ENCODE measurements at places on chromosomes 7 and 10.

GRCh38 chr7:158024351-158024715 is 563.3 kb downstream of the PTPRN2 start:
- DNase-seq = no peak

DNA sequence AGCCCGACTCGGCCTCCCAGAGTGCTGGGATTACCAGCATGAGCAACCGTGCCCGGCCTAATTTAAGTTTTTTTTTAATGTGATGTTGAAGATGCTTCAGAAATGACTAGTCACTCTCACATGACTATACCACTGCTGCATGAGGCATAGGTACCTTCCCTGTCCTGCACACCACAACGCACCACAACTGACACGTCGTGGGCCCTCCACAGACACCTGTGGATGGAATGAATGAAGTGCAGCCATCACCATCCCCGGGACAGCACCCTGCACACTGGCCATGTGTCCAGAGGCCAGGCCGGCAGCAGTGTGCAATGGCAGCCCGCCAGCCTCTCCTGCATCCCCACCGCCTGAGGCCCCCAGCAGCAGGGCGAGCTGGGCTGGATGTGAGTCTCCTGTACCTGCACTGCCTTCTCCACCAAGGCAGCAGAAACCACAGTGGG is 55.1 kb downstream of the VOPP1 start:
- no peak for DNase-seq

- no peak for DNase-seq
Measured at GRCh38 chr10:6701289-6701688, 121.2 kb upstream of the PRKCQ start.

GRCh38 chr10:31477584-31477983 is 158.6 kb downstream of the ZEB1 start:
- no peak for DNase-seq

- DNase-seq = no peak
Measured at GRCh38 chr10:106396192-106396591, 768.3 kb downstream of the SORCS1 start.

DNA sequence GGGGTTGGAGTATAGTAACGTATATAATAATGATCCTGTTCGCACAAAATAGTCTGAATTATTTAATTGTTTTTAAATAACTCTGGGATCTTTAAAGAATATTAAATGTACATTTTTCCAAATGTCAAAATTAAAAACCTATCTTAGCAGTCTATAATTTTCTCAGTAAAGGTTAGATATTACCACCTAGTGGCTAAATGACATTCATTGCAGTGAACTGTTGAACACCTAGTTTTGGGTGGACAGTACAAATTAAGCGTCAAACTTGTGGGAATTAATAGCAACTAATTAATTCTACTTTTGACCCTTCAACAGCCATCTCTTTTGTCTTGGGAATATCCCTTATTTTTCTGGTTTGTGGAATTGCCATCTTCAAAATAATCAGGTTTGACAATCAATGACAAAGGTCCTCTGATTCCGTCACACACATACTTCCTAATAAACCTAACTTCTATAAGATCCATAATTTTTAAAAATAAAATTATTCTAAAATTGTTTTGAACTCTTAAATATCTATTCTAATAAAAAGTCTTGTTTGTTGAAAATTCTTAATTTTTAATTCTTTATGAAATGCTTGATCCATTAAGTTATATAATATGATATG is 165.7 kb downstream of the SEMA3D start:
- DNase-seq = no peak

DNA sequence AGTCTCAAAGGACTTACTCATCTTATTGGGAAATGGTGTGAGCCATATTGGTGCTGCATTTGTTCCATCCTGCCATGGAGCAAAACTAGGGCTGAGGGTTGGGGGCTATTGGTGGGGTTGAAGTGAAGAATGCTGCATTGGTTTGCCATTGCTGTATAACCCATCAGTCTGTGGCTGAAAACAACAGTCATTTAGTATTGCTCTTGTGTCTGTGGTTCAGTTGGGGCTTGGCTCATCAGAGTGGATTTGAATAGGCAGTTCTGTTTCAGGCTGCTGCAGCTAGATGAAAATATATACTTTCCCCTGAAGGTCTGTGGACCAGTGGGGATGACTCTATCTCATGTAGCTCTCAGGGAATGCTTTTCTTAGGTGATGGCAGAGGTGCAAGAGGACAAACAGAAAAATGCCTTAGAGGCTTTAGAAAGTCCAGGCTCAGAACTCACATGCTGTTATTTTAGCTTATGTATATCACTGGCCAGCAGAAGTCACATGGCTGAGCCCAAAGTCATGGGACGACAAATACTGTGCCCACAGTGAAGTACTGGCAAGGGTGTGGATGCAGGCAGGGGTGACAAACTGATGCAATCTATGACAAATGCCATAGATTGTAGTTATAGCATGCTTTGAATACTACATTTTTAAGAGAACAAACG is 15.2 kb upstream of the EXOC6 start:
- DNase-seq = no peak

GRCh38 chr7:770741-771166 is 43.7 kb upstream of the PRKAR1B start:
- DNase-seq = no peak

DNA sequence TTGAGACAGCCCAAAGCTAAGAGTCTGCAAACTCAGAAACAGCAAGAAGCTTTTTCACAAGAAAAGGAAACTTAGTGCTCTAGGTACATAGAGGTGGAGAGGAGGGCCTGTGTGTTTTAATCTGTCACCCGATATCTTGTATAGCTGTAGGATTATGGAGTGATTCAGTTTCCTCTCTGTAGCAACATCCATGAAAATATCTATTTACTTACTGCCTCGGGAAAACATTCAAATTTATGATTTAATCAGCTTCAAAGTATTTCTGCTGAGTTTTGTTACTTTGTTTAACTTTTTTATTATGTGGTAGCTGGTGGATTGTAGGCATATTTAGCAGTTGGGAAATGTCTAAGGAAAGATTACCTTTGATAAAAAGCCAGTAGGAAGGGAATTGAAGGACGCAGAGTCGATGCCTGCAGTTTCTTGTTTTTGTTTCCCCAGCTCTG is 292.0 kb downstream of the CCDC3 start:
- DNase-seq = no peak

DNA sequence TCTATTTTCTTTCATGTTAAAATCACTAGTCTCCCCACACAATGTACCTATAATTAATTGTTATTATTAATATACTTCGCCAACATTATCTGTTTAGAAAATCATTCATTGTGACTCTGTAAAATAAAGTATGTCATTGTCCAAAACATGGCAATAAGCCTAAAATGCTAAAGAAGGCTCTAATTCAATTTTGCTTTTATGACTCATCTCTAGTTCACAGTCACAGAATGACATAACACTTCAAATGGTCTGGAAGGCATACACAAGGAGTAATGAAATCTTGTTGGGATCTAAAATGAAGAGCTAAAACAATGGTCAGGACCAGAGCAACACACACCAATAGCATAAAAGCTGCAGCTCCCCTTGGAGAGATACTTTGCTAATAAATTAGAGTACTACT is 505.8 kb downstream of the GPAM start:
- DNase-seq = no peak

DNA sequence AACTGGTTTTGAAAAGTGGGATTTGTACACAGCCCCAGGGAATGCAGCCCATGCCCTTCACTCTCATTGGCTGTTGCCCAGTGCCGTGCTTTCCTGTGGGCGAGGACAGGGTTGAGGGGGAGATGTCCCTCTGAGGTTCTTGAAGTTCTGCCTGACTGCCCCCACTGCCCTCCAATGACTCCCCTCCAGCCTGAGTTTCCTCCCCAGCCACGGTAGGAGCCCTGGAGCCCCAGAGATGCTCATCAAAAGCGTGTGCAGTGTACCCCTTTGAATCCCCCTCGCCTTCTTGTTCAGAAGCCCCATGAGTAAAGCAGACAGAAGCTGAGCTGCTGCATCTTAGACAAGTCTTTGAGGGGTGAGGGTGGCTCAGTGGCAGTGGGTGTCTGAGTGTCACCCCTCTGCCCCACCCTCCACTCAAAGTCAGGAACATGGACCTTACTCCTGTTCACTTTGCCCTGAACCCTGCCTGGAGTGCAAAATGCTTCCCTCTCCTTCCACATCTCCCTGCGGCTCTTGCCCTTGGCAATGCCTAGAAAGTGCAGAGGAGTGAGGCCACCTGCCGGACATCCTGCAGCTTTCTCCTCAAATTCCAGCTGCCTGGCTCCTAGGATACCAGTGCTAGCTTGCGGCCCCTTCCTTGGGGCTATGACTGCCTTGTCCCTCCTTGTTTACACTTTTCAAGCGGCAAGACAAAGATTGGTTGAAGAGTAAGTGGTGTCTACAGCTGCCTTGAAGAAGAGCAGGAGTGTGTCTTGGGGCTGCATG is 19.9 kb downstream of the FAM241B start:
- DNase-seq = no peak

GRCh38 chr10:10647331-10647730 is 370.3 kb upstream of the CELF2 start:
- DNase-seq = no peak

- DNase-seq = no peak
Measured at GRCh38 chr10:73850863-73851461, 23.4 kb downstream of the CAMK2G start.

DNA sequence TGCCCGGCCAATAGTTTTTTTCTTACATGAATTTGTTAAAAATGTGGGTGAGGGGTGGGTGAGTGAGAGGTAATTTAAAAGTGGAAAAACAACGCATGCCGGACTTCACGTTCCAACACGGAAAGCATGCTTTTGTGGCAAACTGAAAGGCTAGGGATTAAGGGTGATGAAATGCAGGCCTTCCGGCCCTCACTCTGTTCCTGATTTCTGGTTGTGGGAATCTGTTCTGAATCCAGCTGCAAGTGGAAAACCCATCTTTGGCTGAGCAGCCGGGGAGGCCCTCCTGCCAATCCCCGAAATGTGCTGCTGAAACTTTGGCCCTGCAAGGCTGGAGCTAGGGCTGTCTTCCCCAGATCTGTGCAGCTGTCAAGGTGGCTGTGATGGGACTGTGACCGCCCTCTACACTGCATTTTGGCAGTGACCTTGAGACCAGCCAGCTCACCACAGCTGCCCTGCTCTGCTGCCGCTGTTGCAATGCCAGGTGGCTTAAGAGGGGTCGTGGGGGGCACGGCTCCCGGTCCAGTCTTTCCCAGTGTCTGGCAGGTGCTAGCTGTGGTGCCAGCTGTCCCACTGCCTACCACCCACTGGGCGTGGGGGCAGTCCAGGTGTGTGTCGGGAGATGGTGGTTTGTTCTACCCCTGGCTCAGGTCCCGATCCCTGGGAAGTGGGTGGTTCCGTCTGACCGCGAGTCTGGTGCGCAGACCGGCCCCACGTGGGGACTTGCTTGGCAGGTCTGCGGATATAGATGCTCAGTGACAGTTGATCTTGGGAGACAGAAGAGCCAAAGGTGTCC is 39.0 kb downstream of the TET1 start:
- peak; percentile 64 for DNase-seq

DNA sequence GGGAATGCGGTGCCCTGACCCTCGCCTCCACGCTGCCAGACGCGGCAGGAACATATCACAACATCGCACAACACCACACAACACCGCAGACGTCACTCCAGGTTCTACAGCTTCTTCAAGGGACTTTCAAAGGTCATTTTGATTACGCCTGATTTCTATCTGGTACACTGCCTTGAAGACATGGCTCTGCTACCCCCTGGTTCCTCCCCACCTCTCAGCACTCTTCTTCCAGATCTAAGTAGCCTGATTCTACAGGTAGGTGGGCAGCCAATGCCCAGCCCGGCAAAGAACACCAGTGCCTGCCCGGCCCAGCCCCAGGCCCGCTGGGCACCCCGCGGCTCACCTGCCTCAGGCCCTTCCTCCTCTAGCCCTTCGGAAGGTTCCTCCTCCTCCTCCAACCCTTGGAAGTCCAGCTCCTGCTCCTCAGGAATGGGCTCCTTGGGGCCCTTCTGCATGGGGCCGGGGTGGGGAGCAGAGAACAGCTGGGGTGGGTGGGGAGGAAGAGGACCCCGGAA is 8.4 kb downstream of the GIGYF1 start:
- no peak for DNase-seq

DNA sequence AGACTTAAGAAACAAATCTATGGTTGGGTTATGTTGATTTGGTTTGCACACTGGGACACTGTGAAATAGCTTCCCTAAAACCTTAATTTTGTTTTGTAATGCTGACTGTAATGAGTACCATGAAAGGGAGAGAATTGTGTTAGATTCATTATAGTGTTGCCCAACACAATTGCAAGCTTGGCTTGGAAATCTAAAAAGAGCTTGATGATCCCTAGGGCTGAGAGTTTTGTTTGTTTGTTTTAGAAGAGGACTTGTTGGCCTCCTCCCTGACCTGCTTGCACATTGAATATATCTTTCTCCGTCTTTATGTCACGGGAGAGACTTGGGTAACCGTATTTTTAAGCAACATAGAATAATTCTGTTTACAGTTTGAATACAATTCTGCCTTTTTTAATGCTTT is 410.1 kb downstream of the ARL4A start:
- DNase-seq = no peak

GRCh38 chr7:157384301-157384700 is 47.5 kb downstream of the DNAJB6 start:
- DNase-seq = peak; percentile 16

DNA sequence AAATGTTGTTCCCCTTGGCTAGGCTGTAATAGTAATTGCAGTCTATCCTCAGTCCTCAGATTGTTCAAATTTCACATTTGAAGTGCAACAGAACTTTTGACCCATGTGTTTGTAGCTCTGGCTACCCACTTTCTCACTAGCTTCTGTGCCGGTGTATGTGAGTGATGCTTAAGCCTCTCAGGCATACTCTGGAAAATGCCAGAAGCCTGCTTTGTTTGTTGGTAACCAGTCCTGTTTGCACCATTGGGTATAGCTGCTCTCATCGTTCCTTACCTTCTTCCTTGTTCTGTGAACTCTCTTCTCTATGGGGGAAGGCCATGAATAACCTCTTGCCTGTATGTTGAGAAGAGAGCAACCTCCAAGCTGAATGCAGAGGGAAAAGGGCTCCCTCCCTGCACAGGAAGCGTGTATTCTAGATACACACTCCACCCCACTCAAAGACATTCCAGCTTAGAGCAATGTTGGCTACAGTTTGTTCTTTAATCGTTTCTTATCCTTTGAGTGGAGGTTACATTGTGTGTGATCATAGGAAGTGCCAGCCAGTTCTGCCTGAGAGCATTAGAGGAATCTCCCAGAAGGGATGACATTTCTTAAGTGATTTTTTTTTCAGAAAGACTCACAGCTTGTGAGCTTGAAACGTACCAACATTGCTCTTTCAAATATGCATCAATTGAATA is 40.5 kb downstream of the C1QL3 start:
- no peak for DNase-seq

Data from spinal cord (tissue), 10 donors.